ENCODE measurements at places on chromosomes 5 and 9.

GRCh38 chr5:18433336-18433735, 799.1 kb downstream of the TAF11L14 start:
- no peak for DNase-seq

DNA sequence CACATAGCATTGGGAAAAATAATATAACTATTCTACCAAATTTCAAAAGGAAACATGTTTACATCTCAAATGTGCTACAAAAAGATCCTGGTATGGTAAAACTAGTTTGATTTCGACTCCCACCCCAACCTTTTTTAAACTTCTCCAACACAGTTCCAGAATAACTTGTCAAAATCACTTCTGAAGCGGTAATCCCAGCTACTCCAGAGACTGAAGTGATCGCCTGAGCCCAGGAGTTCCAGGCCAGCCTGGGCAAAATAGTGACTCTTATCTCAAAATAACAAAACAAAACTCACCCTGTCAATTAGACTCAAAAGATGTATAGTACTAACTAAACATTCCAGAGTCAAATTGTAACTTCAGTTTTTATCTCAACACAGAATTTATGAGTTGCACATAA, 71.3 kb upstream of the RNF38 start:
- no peak for DNase-seq

DNA sequence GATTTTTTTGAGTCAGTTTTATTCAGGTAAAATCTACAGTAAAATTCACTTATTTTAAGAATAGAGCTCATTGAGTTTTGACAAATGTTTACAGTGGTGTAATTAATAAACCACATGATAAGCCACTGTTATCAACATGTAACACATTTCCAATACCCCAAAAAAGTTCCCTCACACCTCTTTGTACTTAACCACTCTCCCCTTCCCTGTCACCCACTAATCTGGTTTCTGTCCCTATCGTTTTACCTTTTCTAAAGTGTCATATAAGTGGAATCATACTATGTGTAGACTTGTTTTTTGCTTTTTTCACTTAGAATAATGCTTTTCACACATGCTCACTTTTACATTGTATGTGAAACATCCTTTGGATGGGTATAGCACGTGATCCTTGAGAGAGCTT, 127.2 kb downstream of the KDM4C start:
- no peak for DNase-seq

DNA sequence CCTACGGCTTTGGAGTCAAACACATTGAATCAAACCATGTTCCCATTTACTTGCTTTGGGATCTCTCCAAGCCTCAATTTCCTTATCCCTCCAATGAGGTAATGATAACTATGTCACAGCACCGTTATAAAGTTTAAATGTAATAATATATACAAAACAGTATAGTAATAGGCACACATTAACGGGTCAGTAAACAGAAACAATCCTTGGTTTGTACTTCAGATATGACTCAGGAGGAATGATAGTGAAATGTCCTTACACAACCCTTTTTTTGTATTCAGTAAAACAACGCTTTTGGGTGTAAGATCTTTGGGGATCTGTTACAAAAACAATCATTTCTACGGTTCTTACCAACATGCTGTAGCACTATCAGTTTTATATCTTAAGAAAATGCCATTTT, 178.5 kb upstream of the GNA14 start:
- no peak for DNase-seq

- no peak for DNase-seq
Observed at GRCh38 chr5:59207401-59207800, 624.5 kb downstream of the RAB3C start.

DNA sequence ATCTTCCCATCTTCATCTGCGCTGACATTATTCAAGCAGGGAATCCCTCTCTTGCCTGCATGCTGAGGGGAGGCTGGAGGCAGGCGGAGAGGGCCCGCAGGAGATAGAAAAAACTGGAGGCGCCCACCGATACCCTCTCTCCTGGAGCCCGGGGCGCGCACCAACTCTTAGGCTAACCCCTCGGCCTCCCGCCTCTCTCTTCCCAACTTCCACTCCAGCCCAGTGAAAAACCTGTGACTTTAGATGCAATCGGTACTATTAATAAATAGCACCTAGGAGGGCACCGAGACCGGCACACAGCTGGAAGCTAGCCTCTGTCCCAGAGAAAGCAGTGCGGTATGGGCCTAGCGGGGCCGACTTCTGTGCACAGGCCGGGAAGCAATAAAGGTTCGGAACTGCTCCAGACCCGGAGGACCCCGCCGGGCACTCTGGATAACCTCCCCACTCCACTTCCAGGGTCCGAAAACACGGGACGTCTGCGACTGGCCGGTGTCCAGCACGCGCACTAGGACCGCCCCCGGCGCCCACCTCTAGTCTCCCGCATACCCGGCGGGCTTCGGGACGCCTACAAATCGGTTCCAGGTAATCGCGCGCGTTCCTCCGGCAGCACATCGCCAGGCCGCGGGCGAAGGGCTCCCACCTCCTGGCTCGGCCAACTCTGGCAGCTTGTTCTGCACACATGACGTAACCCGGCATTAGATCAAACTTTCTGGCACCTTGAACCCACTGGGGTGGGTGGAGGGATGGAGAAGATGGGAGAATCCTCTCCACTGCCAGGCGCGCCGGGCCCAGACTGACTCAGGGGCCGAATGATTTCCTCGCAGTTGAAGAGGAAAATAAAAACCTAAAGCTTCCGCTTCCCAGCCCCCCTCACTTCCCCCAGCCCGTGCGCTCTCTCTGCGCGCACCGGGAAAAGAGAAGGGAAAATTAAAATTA, 1.4 kb downstream of the EFNA5 start:
- DNase-seq: no peak

DNA sequence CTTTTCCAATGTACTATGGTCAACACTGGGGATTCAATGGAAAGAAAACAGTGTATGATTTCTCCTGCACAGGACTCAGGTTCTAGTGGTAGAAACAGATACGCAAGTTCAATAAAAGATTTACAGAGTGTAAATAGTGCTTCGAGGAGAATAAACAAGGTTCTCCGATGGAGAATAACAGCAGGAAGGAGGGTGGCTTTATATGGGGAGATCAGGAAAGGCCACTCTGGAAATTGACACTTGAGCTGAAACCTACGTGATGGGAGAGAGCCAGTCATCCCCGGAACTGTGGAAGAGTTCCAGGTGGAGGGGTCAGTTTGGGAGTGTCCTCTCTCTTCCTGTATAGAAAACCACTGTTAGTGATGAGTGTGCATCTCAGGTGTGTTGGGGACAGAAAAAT, 65.9 kb downstream of the GARNL3 start:
- no peak for DNase-seq

- no peak for DNase-seq
Observed at GRCh38 chr9:96484521-96484931, 34.6 kb downstream of the HABP4 start.

GRCh38 chr9:37995961-37996818, 72.8 kb downstream of the SHB start:
- DNase-seq: no peak

DNA sequence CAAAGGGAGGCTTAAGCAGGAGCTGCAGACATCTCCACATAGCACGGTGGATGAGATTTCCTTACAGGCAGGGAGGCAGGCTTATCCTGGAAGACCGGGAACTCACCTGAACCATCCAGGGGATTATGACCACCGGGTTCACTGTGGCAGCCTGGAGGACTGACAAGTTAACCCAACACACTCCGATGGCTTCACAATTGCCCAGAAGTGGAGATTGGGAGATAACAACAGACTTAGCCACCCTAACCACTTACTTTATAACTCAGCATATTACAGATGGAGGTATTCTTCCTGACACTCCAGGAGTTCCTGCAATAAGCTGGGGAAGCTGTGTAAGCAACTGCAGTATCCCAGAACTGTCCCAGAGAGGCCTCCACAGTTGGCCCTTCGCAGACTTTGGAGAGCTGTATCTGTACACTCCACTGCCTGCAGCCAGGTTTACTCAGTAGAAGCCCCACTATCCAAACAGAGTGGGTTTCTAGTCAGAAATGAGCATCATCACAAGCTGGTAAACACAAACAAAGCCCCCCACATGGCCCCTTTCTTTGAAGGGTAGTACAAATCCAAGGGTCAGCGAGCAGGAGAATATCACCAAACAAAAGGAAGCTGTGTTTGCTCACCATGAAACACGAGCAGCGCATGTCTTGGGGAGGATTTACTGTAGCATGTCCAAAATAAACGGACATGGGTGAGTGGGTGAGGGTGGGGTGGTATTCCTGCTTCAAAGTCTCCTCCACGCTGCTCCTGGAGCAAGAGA, 462.2 kb downstream of the RASEF start:
- no peak for DNase-seq

DNA sequence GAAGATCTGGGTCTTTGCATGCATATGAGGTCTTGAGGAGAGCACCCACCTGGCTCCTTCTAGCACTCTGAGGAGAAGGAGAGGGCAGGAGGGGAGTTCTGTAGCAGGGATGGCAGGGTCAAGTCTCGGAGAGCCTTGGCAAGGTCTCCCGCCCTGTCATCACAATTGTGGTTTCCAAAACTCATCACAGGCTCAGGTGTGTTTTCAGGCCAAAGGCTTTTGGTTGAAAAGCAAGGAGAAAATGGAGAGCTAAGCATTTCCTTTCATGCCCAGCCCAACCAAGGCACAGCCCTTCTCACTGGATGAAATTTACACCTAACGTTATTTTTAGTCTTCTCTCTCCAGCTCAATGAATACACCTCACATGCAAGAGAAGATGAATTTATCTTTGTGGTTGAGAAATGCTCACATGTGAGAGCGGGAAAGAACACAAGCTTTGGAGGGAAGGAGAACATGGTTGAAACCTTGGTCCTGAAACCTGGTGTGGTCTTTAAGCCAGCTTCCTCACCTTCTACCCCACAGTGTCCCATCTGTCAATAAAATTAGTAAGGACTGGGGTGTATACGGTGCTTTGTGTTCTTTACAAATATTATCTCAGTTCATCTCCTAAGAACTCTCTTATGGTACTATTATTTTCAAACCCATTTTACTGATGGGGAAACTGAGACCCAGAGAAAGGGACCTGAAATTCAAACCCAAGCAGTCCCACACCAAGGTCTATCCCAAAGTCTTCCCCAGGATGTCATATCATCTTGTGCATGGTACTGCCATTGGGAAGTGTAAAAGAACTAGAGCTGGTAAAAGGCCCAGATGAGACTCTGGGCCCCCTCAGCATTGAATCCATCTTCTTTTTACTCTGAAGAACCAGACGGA, 47.8 kb upstream of the CPEB4 start:
- DNase-seq: no peak

GRCh38 chr5:17898766-17899165, 264.5 kb downstream of the TAF11L14 start:
- no peak for DNase-seq

DNA sequence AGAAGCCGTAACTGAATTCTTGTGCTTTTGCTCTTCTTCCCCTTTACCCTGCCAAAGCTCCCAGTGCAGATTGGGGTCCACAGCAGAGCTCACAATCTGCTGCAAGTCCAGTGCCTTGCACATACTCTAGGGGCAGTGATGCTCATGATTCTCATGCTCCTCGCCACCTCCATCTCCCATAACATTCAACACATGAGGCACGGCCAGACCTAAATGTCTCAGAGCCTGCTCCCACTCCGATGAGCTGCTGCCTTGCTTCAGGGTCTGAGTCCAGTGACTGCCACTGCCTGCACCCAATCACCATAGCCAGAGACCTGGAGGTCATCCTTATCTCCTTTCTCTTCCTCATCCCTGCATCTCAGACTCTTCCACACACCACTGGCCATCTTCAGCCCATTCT, 10.5 kb downstream of the CSF1R start:
- DNase-seq: no peak
